ENCODE measurements at places on chromosomes 6 and 20.

- no peak for DNase-seq
These were observed 300.1 kb upstream of the SASH1 start for GRCh38 chr6:148042536-148042935.

GRCh38 chr6:72412709-72413044 is 209.2 kb upstream of the KCNQ5 start:
- DNase-seq = no peak

- DNase-seq = no peak
These were observed 920.0 kb downstream of the TFAP2A start for GRCh38 chr6:9494864-9495263.

GRCh38 chr6:132673376-132674094 is 14.6 kb upstream of the TAAR1 start:
- DNase-seq = no peak

GRCh38 chr6:90190752-90191395 is 105.8 kb downstream of the BACH2 start:
- no peak for DNase-seq

DNA sequence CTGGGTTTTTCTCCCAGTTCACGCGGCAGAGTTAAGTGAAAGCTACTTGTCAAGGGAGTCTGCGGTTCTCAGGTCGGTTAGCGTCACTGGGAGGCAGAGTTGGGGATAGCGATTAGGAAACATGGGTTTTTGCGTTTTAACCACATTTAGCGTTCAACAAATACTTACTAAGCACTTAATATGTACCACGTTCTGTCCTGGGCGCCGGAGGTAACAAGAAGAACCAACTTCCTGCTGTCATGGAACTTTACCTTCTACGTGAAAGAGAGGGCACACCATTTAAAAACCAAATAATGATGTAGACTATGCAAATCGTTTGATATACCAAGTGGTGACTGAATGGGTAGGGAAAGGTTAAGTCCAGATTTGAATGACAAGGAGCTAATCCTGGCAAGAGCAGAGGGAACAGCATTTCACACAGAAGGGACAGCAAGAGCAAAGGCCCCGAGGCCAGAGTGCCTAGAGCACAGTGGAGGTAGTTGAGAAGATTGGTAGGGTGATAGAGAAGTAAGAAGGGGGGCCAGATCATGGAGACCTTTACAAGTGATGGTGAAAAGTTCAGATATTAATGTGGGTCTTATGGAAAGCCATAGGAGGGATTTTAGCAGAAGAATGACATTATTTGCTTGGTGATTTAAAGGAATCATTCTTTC is 744 bp downstream of the RIOK1 start:
- DNase-seq = no peak

DNA sequence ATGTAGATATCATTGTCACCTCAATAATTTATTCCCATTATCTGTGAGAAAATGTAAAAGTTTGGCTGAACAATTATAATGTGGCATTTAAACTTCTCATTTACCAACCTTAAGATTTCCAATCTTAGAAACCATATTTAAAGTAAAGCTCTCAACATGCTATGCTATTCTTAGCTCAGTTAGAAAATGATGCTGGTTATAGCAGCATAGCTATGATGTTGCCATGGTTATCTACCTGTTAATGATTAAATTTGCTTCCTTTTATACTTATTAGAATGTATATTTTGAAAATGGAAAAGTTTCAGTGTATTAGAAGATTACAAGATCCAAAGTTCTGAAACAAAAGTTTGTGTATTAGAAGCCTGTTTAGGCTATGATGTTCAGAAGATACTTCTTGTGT is 110.1 kb downstream of the GPR63 start:
- DNase-seq = no peak

GRCh38 chr20:50663095-50663821 is 28.1 kb downstream of the RIPOR3 start:
- no peak for DNase-seq

- DNase-seq = no peak
These were observed 82.1 kb upstream of the SIRPA start for GRCh38 chr20:1813101-1813529.

GRCh38 chr6:63821442-63821841 is 185.8 kb downstream of the PHF3 start:
- DNase-seq = no peak

DNA sequence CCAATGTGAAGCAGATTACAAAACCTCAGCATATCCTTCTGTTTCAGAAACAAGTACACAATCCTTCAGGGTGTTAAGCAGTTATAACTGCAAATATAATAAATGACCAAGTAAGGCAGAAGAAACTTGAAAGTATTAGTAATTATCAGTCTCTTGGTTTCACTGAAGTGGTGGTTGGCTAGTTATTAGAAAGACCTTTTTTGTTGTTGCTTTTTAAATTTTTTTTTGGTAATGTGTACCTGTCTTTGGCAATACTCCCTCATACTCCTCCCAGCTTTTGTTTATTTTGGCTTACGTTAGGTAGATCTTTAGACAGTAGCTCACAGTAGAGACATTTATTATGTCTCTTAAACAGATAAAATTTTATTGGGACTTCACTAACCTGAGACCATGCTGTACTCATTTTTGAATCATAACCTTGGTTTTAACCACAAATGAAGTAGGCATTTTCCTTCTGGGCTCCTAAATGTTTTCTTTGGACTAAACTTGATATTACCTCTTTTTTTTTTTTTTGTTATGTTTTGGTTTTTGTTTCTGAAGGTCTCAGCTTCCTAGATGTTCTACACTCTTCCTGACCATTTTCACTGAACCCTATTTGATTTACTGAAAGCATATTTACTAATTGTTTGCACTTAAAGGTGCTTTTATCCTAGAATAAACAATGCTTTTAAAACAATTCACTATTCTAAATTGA is 6.4 kb downstream of the CD2AP start:
- no peak for DNase-seq

- DNase-seq = no peak
These were observed 41.9 kb downstream of the UTRN start for GRCh38 chr6:144327081-144327480.

DNA sequence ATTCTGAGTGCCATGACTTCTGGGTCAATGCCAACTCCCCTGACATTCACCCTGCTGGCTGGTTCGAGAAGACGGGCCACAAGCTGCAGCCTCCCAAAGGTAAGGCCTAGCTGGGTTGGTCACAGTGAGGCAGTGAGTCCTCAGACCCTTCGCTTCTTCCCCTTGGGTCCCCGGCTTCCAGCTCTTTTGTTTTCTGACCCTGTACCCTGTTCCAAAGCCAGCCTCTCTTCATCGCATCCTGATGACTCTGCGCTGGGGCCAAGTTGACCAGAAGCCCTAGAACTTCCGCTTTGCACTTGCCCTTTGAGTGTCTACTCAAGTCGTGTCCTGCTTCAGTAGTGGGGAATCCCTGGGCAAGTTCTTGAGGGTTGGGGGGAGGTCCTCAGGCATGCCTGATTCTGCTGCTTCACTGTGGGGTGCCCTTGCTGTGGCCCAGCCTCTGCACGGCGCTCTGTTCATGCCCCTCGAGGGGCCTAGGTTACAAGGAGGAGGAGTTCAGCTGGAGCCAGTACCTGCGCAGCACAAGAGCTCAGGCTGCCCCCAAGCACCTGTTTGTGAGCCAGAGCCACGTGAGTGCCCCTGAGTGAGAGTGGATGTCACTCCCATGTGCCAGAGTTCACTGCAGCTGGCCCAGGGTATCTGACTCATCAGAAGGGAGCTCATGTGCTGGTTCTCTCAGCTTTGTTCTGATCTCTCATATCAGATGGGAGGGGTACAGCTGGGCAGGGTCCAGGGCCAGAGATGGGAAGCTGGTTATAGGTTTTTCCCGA is 23.0 kb downstream of the L3MBTL1 start:
- DNase-seq = no peak

DNA sequence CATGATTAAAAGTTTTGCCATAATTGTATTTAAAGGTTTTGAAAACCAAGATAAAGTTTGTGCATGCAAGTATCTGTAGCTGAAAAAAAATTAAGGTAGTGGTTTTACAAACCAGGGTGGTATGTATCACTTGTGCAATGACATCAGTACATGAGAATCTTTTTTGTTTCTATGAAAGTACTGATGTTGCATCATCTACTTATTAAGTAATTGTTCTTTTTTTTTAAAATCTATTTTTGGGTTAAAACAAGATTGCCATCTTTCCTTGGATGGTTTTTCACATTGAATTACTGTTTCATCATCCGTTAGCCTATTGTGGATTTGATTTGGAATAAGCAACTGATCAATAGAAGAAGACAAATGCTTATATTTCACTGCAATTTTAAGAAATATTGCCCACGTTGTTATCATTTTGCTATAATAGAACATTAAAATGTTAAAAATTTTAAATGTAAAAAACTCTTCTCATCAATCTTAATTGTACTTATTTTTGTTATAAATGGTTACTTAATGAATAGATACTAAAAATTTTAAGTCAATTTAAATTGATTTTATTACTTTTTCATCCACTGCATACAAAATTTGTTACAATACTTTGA is 39.8 kb upstream of the TAGAP start:
- no peak for DNase-seq

- no peak for DNase-seq
These were observed 366.5 kb downstream of the QKI start for GRCh38 chr6:163780994-163781393.

DNA sequence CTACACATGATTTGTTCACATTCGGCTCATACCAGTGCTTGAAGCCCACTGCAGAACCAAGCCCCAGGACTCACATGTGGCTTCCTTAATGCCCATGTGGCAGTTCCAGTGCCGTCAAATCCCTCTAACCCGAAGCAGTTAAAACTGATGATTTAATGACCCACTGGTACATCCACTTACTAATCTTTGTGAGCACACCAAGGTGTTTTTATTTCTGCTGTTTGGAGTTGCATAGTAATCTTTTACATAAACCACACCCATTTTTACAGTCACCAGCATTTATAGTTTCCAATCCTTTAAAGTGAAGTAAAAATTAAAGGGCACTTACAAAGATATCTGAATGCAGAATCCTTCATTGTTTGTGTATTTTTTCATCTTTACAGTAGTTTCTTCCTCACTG is 232.0 kb downstream of the ANKRD60 start:
- DNase-seq = no peak

GRCh38 chr6:90296341-90297114 is at the start of gene BACH2:
Gene BACH2, minus strand, starts transcription at chr6:90296843. Its CDS starts 287,999 bp downstream, at chr6:90008844.
- peak; percentile 85 for DNase-seq

- DNase-seq = peak; percentile 48
These were observed 52.9 kb upstream of the MLN start for GRCh38 chr6:33856655-33857054.

GRCh38 chr20:62710886-62711702 is 2.5 kb downstream of the NTSR1 start:
- DNase-seq = peak; percentile 14

GRCh38 chr6:53982366-53983050 is 128.7 kb upstream of the MLIP start:
- no peak for DNase-seq

DNA sequence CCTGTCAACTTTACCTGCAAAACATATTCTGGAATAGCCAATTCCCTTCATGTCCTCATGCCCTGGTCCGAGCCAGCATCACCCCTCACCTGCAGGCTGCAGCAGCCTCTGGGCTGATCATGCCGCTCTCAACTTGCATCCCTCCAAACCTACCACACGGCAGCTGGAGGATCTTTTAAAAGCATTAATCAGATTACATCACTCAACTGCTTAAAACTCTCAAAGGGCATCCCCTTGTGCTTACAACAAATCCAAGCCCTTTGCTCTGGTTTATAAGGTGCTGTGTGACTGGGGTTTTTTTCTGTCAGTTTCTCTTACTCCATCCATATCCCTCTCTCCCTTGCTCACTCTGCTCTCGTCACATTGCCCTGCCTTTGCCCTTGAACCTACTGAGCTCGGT is 24.0 kb downstream of the CD40 start:
- DNase-seq = no peak

DNA sequence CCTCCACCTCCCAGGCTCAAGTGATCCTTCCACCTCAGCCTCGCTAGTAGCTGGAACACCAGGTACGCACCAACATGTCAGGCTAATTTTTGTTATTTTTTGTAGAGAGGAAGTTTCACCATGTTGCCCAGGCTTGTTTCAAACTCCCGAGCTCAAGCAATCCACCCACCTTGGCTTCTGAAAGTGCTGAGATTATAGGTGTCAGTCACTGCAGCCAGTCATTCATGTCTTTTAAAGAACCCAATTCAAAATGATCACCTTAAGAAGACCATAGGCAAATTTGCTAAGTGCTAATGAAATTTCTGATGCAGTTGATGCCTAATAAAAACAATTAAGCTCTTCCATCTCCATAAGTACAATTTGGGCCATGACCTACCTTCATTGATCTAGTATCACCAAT is 2.6 kb upstream of the VNN2 start:
- no peak for DNase-seq

GRCh38 chr20:31968291-31969126 is 558 bp downstream of the XKR7 start:
- DNase-seq = peak; percentile 45

DNA sequence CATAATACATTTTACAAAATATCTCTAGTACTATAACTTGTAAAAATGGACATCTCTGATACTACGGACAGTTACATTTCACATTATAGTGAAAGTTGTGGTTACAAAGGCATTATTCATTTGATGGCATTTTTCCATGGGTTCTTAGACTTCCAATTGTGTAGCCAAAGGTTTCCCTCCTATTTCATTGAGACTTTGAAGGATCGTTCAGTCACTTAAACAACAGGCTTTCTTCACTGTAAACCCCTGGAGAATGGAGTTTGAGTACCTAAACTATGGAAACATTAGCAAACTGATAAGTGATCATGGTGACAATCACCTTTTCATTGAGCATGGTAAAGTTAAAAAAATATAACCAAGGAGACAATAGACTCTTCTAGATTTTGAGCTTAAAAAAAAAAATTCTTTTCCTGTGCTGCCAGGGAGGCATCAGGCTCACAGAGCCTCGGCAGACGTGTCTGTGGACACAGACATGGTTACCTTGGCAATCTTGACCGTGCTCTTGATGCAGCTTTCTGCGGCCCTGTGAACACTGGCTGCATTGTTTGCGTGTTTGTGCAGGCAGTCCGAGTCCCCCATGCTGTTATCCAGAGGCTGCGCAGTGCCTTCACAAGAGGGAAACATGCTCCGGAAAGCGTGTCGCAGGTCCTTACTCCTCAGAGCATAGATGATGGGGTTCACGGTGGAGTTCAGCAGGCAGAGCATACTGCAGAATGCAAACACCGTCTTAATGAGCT is 22.6 kb downstream of the CNR1 start:
- no peak for DNase-seq

GRCh38 chr20:50470264-50470858 is 39.8 kb upstream of the PTPN1 start:
- DNase-seq = no peak

- DNase-seq = no peak
These were observed 73.1 kb upstream of the QKI start for GRCh38 chr6:163341224-163342061.

DNA sequence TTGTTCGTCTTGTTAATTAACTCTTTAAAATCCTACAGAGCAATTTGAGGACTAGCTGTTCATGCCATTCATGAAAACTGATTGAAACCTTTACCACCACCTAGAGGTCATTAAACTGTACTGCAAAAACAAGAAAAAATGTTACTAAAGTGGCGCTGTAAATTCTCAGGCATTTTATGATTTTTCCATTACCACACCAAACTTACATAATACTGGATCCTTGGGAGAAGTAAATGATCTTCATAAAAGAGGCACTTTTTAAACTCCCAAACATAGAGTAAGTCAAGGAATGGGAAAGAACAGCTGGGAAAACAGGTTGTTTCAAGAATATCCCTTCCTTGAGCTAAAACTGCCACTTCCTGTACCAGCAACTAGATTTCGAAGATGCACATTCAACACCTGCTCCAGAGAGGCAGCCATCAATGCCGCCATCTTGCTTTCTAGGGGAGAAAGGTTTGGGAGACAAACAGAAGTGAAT is 54.3 kb downstream of the MYLIP start:
- no peak for DNase-seq

- no peak for DNase-seq
These were observed 207.4 kb downstream of the SOX4 start for GRCh38 chr6:21800948-21801438.

GRCh38 chr6:109865968-109866367 is 112.1 kb upstream of the GPR6 start:
- no peak for DNase-seq

Data from stimulated activated CD8-positive, alpha-beta memory T cell treated with anti-CD3 and anti-CD28 coated beads, Interleukin-4, amount 100 ng/mL, for 4 hours (primary cell).